ENCODE measurements at places on chromosomes 11 and 22.
A peak's percentile ranks its signal among the peaks of the same experiment; 100 is the strongest.

DNA sequence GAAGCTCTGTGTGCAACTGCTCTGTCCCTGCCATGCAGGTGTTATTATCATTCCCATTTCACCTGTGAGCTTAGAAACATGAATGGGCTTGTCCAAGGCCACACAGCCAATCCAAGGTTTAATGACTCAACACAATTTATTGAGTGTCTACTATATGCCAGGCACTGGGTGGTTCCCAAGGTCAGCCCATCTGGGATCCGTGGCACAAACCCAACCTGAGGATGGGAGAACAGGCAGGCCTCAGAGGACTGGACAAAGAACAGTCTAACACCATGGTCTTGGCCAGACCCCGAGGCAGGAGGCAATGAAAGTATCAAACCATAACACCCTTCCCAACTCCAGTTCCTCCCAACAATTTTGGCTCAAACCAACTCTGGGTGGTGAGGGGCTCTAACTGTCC, 15.7 kb downstream of the SPATA19 start:
- DNase-seq = no peak

DNA sequence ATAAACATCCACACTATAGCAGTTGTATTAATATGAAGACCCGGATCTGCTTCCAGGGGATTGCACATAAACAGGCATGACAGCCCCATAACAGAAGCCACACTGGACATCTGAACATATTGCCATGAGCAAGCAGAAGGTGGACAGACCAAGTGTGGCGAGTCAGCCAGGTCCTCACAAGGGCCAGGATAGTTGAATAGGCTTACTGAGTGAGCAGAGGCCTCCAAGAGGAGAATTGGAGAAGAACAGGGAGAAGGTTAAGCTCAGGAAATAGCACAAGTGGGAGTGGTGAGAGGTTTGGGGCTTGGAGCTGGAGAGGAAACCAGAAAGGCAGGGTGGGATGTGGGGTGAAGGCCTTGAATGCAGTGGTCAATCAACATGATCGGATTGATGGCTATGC, 10.8 kb downstream of the SLC35C1 start:
- DNase-seq = no peak

DNA sequence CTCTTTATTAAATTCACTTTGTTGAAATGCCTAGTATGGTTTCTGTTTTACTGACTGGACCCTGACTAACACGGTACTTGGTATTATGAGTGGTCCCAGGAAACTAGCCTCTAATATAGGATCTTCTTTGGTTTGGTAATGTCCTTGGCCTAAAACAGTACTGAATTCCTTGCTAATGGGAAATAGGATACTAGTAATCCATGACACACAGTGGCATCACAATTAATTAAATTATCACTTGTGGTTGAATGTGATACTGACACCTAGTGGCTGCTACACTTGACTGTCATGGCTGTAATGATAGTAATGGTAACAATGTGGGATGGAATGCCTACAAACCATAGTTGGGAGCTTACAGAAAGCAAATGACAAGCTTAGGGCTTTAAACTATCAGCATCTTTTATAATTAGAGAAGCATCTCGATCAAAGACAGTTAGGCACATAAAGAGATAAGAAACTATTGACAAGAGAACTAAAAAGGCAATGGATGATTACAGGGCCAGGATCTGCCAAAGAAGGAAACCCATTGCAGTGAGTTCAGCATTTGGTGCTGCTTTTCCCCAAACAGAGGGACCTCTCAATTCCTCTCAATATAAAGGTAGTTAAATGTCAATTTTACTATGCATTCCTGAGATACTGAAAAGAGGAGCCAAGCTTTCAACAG, 8.6 kb downstream of the DNHD1 start:
- peak; percentile 15 for DNase-seq

GRCh38 chr22:46295277-46295971, 1.2 kb upstream of the GTSE1 start:
- no peak for DNase-seq

DNA sequence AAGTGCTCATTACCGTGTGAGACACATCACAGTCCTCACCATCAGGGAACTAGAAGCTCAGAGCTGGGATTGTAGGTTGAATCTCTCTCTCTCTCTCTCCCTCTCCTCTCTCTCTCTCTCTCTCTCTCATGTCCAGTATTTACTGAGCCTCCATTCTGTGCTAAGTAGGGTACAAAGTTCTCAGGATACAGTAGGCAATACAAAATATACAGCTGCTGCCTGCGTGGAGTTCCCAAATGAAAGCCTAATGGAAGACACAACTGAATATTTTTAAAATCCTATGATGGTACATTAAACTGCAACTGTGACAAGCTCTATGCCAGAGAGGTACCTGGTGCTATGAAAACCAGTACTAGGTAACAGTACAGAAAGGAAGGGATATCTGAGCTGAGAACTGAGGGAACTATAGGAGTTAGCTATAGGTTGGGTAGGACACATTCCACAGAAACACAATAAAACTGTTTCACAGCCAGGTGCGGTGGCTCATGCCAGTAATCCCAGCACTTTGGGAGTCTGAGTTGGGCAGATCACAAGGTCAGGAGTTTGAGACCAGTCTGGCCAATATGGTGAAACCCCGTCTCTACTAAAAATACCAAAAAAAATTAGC, 9.6 kb upstream of the PRG2 start:
- no peak for DNase-seq

DNA sequence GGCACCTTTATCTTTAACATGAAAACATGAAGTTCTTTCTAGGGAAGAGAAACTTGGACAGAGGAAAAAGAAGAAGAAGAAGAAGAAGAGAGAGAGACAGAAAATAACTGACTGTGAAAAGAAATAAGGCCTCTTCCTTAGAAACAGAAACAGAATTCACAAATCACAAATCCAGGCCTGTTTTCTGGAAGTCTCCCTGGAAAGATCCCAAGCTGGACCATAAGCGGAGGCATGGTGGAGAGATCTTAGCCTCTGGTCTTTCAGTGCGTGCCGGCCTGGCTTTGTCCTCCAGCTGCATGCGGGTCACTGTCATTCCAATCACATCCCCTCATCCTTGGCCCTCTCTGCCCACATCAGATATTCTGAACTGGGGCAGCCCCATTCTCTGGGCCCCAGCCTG, 6.9 kb downstream of the FXYD6 start:
- DNase-seq = no peak

GRCh38 chr22:17872471-17872870, 98.2 kb upstream of the BID start:
- DNase-seq = no peak
